ENCODE measurements at places on chromosomes 7 and 10.

DNA sequence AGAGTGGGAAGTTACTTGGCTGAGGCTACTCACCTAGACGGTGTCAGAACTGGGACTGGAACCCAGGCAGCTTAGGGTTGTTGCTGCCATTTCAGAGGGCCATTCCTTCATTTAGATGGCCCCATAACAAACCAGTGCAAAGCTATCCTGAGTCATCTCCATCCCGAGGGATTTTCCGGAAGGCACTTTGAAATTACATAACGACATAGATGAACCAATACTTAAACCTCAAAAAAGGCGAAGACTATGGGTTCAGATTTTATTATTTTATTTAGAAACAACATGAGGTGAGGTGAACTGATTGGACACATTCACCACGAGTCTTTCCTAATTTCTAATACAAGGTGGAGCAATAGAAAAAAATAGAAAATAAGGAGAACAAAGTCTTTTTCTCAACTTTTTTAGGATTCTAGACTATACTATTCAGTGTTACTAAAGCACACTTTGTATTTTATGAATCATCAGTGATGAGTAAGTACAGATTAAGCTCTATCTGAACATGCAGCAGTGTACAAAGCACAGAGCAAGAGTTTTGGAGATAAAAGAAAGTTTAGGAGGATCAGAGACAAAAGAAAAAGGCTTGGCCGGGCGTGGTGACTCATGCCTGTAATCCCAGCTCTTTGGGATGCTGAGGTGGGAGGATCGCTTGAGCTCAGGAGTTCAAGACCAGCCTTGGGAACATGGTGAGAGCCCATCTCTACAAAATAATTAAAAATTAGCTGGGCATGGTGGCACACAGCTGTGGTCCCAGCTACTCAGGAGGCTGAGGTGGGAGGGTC, 79.5 kb upstream of the SVIL start:
- DNase-seq, result no peak

GRCh38 chr7:11848251-11848650, 16.3 kb upstream of the THSD7A start:
- DNase-seq, result no peak

- DNase-seq, result no peak
These were observed 16.4 kb upstream of the FOXK1 start for GRCh38 chr7:4665661-4666060.

DNA sequence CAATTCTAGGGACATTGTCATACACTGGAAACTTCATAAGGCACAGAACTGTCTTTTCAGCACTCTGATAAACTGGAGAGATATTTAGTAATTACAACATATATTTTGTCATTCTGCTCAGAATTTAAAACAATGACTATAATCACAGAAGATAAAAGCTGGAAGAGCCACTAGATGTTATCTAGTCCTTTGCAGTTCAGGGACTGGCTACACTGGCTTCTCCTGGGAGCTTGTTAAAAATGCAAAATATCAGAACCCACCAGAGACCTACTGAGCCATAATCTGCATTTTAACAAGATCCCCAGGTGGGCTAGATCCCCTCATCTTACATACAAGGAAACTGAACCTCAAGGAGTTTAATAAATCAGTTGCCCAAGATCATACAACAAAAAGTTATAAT, 32.3 kb downstream of the IDE start:
- no peak for DNase-seq

- DNase-seq, result no peak
These were observed 11.6 kb downstream of the CYP3A43 start for GRCh38 chr7:99839287-99840021.
